Lower lobe of right lung (tissue), 2 donors: ENCODE measurements at places on chromosomes 3 and 15. TPM values are rescaled to one million over a fixed set of nuclear protein-coding genes. Genes with fewer than 3 reads are reported as not detected.
A peak's percentile ranks its signal among the peaks of the same experiment; 100 is the strongest.

GRCh38 chr3:99384596-99384995 lies 253.8 kb upstream of the COL8A1 start:
- no peaks in the 10 kb centered on the region for H3K4me1 ChIP-seq
- H3K36me3 ChIP-seq = no peaks in the 10 kb centered on the region
- no peaks in the 10 kb centered on the region for H3K27me3 ChIP-seq
- H3K4me3 ChIP-seq = no peak overlapping the region

DNA sequence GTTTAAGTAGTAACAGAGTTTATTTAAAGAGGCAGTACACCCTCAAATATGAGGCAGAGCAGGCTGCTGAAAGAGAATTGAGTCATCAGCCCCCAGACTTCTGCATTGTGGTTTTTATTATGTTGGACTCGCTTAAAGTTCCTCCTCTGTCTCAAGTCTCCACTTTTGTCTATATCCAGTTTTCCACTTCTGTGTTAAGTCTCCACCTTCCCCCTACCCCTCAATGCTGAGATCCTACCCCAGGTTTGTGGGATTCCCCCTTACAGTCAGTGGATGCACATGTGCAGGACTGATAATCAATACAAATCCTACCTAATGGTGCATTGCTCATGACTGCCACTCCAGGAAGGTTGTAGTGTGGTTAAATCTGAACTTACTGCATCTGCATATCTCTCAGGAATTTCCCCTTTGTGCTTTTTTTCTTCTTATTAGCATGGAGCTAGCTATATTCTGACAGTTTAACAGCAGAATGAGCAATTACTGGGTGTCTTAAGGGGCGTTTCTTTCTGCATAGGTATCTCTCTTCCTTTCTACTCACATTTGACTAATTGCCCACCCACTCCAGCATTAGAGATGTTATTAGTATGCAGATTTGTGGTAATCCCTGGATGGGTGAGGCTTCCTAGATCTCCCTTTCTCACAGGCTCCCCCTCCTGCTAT lies 11.9 kb upstream of the CD200R1L start:
- no peak for DNase-seq
- H3K27ac ChIP-seq = no peak overlapping the region
- no peak overlapping the region for H3K4me3 ChIP-seq
- H3K27me3 ChIP-seq = no peaks in the 10 kb centered on the region
- H3K36me3 ChIP-seq = no peaks in the 10 kb centered on the region
- H3K4me1 ChIP-seq = no peaks in the 10 kb centered on the region

The FOXB1 gene
- total RNA-seq = not detected

The ROPN1 gene
- total RNA-seq = not detected

DNA sequence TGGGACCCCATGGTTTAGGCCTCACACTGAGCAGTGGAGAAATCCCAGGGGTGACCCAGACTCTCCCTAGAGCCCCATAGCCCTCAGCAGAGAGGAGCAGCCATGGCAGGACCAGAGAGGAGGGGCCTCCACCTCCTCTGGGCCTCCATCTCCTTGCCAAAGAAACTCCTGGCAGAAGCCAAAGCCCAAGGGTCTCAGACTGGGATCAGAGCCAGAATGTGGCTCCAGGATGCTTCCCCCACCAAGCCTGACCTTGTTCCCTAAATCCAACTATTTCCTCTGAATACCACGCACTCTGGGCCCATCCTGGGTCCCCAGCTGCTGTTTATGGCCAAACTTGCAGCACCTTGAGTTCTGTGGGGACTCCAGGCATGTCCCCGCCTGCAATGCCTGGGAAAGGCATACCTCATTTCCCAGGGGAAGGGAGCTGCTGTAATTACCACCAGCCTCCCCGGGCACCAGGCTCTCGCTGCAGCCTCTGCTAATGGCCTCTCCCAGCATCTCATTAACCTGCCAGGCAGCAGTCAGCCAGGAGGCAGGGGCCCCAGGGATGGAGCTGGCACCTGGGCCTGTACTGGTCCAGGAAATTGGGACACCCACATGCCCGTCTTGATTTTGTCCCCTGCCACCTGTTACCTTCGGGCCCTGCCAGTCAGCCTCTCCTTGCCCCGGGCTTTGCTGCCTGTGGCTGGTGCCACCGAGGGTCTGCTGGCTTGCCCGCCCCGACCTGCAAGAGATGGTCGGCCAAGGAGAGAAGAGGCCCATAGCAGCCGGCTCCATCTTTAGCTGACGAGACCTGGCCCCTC lies 4.6 kb downstream of the CCDC9B start:
- H3K27me3 ChIP-seq = no peaks in the 10 kb centered on the region
- H3K27ac ChIP-seq = peak overlapping the region; percentile 90
- H3K36me3 ChIP-seq = peaks cover 27% of the 10 kb centered on the region
- peaks cover 100% of the 10 kb centered on the region for H3K4me1 ChIP-seq
- no peak for DNase-seq

GRCh38 chr3:180646187-180646790 lies 33.0 kb downstream of the CCDC39 start:
- no peak overlapping the region for H3K4me3 ChIP-seq
- no peaks in the 10 kb centered on the region for H3K4me1 ChIP-seq
- H3K36me3 ChIP-seq = no peaks in the 10 kb centered on the region

DNA sequence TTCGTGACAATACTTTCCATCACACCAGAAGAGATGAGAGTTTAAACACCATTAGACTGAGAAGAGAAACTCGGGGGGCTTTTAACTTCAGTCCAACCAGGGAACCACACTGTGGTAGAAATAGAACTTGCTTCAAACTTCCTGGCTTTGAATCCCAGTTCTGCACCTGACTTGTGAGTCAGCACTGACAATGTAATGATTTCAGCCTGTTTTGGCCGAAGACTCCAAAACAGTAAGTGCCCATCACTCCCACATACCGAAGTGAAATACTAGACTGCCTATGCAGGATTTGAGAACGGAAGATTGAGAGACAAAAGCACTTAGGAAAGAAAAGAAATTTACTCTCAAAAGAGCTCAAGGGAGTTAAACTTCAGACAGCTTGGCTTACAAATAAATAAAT lies 27.0 kb downstream of the C2CD4B start:
- H3K27me3 ChIP-seq = no peaks in the 10 kb centered on the region
- H3K27ac ChIP-seq = no peak overlapping the region
- no peak for DNase-seq
- no peaks in the 10 kb centered on the region for H3K36me3 ChIP-seq

The FSTL1 gene
- 233 TPM for total RNA-seq

The LYZL4 gene
- total RNA-seq = not detected

The POC1A gene
- 2.7 TPM for total RNA-seq

The DPP8 gene
- total RNA-seq = 32.8 TPM

DNA sequence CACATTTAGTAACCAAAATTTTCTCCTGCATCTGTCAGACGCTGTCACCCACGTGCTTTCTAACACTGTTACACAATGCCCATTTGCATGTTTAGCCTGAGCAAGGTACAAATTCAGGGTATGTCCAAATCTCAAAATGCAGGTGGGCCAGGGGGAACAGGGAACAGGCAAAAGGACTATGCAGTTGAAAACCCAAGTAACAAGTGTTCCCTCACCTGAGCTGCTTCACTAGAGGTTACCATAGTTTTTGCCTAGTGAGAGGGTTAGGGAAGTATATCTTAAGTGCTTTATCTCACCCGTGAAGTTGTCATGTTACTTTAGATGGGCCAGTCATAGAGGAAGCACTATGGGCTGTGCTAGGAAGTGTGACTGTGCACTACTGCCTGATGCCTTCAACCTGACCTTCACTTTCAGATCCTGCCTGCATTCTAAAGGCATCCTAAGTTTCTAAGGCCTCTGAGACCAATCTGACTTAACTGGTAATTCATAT lies 6.0 kb upstream of the TMEM87A start:
- no peak overlapping the region for H3K27ac ChIP-seq
- no peaks in the 10 kb centered on the region for H3K27me3 ChIP-seq
- H3K4me1 ChIP-seq = peaks cover 20% of the 10 kb centered on the region
- H3K4me3 ChIP-seq = no peak overlapping the region
- peaks cover 64% of the 10 kb centered on the region for H3K36me3 ChIP-seq

The TRIM59 gene
- 4.4 TPM for total RNA-seq

DNA sequence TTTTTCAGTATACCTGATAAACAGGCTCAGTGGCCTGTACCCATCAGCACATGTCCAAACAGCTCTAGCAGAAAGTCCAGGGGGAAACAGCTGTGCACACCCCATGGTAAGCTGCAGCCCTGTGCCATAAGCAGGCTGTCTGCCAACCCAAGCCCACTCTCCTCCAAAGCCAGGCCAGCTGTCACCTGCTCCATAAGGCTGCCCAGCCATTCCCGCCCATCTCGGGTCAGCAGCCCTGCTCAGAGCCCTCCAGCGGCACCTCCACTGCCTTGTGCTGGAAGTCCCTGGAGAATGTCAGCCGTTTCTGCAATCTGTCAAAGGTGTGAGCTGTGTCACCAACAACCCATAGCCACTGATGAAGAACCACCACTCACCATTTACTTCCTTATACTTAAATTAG lies 82.0 kb downstream of the NTRK3 start:
- DNase-seq = no peak
- no peak overlapping the region for H3K4me3 ChIP-seq
- no peaks in the 10 kb centered on the region for H3K36me3 ChIP-seq
- no peak overlapping the region for H3K27ac ChIP-seq
- H3K27me3 ChIP-seq = no peaks in the 10 kb centered on the region

GRCh38 chr3:40557575-40558161 lies 32.9 kb downstream of the ZNF621 start:
- H3K27ac ChIP-seq = no peak overlapping the region
- no peaks in the 10 kb centered on the region for H3K4me1 ChIP-seq
- H3K4me3 ChIP-seq = no peak overlapping the region
- H3K27me3 ChIP-seq = no peaks in the 10 kb centered on the region
- H3K36me3 ChIP-seq = no peaks in the 10 kb centered on the region

- no peak overlapping the region for H3K27ac ChIP-seq
- DNase-seq = no peak
- H3K36me3 ChIP-seq = no peaks in the 10 kb centered on the region
- H3K27me3 ChIP-seq = no peaks in the 10 kb centered on the region
- H3K4me3 ChIP-seq = no peak overlapping the region
These were observed 108.6 kb upstream of the AADACL2 start for GRCh38 chr3:151625086-151625485.

The GP5 gene
- total RNA-seq = 0.38 TPM

DNA sequence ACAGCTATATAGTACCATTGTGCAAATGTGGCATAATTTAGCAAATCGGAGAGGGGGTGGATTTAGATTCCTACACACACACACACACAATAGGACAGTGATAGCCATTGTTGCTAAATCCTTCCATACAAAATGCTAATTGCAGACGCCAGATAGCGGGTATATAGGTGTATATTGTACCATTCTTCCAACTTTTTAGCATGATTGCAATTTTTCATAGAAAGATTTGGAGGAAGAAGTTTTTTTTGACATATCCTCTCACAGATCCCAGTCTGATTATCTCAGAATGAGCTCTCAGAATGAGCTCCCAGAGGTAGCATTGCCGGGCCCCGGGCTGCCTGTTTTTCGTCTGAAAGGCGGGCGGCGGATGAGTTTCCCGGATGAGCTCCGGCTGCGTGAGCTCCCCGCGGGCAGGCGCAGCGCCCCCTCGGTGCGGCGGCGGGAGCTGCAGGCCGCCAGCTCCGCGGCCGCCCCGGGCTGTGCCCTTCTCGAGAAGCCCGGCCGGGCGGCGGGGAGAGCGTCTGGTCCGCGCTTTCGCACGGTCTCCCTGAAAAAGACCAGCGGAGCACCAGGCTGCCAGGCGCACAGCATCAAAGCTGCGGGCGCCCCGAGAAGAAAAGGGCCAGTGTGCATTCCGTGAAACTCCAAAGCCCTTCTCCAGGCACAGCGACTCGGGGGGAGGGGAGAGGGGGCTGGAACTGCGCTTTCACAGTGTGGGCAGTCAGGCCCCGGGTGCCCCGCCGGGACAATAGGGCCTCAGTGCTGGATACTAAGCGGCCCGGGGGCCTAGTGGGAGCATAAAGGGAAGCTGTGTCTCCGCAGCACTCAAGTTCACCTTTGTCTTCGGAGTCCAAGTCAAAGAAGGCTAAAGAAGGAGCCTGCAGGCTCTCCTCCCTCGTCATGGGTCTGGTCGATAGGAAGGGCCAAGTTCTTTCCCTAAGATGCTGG lies 12.0 kb upstream of the SHC4 start:
- no peaks in the 10 kb centered on the region for H3K27me3 ChIP-seq
- H3K36me3 ChIP-seq = no peaks in the 10 kb centered on the region
- H3K27ac ChIP-seq = peak overlapping the region; percentile 31
- peaks cover 6% of the 10 kb centered on the region for H3K4me1 ChIP-seq
- peak; percentile 85 for DNase-seq

DNA sequence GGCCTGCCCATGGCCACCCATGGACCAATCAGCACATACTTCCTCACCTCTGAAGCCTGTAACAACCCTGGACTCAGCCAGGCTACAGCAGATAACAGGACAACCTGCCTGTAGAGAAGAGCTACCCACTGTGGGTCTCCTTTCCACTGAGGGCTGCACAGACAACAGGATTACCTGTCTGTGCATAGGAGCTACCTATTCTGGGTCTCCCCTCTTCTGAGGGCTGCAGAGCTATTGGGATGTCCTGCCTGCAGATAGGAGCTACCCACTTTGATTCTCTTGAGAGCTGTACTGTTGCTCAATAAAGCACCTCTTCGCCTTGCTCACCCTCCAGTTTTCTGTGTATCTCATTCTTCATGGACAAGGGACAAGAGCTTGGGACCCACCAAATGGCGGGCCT lies 23.8 kb upstream of the CHST2 start:
- no peak overlapping the region for H3K27ac ChIP-seq
- H3K4me3 ChIP-seq = no peak overlapping the region
- H3K27me3 ChIP-seq = no peaks in the 10 kb centered on the region
- H3K36me3 ChIP-seq = no peaks in the 10 kb centered on the region
- DNase-seq = no peak

The LYSMD4 gene
- 10.6 TPM for total RNA-seq

DNA sequence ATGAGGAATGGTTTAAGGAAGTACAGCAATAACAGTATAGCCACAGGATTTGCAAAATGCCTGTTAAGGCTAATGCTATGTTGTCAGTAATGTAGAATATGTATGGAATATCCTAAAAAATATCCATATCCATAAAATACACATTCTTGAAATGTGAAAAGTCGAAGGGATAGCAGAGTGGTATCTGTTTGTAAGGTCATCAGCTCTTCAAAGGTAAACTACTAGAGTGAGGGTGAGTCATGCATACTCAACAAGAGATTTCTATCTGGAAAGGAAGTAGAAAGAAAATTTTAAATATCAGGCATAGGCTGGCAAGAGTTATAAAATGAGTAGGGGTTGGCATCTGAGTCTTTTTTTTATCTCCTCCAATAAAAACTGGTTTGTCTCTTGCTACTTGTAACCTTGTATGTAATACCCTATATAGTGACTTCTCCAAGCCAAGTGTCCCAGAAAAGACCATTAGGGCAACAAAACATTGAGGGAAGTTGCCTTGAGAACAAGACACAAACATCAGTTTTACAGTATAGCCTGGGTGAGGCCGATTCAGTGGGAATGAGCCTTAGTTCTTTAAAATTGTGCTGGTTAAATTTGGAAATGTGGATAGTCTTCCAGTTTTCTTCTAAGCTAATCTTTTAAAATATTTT lies 103.1 kb downstream of the SPATA16 start:
- H3K4me1 ChIP-seq = no peaks in the 10 kb centered on the region
- H3K4me3 ChIP-seq = no peak overlapping the region
- H3K27ac ChIP-seq = no peak overlapping the region
- H3K36me3 ChIP-seq = no peaks in the 10 kb centered on the region

- H3K36me3 ChIP-seq = no peaks in the 10 kb centered on the region
- no peak overlapping the region for H3K27ac ChIP-seq
- H3K4me1 ChIP-seq = no peaks in the 10 kb centered on the region
- peak; percentile 77 for DNase-seq
- no peaks in the 10 kb centered on the region for H3K27me3 ChIP-seq
- no peak overlapping the region for H3K4me3 ChIP-seq
These were observed 66.2 kb upstream of the CSTA start for GRCh38 chr3:122258757-122259371.
